ENCODE measurements at places on chromosomes 7 and 10. TPM values are rescaled to one million over a fixed set of nuclear protein-coding genes. Genes with fewer than 3 reads are reported as not detected.
A peak's percentile ranks its signal among the peaks of the same experiment; 100 is the strongest.

GRCh38 chr10:48701941-48702340 is 17.3 kb downstream of the WDFY4 start:
- DNase-seq: no peak

DNA sequence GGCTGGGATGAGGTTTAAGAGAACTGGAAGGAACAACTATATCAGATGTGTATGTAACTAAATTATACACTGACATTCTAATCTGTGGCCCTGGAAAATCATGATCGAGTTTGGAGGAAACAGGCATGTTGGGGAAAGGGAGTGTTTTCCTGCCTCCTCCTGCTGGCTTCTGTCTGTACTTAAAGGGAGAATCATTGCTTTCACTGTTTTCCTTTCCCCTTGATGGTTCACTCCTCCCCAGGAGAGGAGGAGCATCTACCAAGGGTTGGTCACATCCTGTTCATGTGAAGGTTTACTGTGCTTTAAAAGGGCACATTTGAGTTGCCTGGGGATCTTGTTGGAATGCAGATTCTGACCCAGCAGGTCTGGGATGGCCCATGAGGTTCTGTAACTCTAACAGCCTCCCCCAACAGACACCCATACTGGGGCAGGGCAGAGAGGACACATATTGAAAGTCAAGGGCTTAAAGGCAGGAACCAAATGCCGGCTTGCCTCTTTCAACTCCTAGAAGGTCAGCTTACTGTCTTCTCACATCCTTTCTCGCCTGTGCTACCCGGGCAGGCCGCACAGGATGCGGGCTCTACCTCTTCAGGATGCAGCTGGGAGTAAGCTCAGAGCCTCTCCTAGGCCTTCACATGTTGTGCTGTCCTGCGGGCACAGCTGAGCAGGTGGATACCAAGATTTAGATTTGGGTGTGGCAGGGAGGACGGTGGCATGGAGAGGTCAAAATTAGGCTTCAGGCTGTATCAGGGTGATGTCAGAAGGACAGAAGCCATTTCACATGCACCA is 694.8 kb downstream of the KCNMA1 start:
- no peak for DNase-seq

GRCh38 chr7:42925630-42926029 is 6.3 kb downstream of the PSMA2 start:
- no peak for DNase-seq

GRCh38 chr10:70232155-70232858 is 922 bp downstream of the PPA1 start:
- DNase-seq: peak; percentile 19

DNA sequence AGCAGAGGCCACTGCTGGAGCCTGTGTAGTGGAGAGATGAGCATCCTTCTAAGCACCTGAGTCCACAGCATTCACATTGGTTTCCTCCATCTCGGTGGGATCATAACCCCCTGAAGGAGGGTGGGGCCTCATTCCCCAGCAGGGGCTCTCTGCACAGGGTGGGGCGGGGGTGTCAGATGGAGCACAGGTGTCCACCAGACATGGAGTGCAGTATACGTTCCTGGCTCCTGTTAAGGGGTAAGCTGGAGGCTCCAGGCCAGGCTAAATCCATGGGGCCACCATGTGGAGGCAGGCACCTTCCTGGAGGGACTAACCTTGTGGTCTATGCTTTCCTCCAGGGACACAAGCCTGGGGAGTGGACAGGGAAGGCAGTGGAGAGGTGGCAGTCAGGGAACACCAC is 252.6 kb downstream of the GRID1 start:
- DNase-seq: no peak

GRCh38 chr7:127820732-127821085 is 168.7 kb downstream of the SND1 start:
- DNase-seq: no peak

DNA sequence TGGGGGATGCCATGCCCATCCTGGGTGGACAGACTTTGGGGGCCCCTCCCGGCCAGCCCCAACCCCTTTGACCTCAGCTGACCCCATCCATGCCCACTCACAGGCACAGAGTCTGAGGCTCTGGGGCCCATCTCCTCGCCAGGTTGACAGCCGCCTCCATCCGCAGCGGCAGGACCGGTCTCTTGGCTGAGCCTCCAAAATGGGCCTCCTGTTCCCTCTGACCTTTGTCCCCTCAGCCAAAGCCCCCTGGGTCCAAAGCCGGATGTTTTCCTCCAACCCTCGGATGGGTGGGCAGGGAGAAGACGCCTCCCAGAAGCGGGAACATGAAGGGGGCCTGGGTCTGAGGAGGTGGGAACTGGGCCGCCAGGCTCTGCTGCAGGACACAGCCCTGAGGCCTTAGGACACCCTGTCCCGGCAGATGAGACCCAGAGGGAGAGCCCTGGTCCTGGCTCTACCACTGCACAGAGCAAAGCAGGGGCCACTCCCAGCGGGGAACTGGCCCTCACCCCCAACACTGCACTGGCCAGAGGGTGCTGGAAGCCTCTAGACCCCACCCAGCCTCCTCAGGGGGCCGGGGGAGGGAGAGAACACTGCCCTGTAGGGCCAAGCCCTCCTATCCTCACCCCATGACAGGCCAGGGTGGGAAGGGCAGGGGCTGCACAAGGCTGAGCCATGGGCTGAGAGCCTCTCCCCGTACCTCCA is 12.6 kb downstream of the PDGFA start:
- no peak for DNase-seq

- DNase-seq: no peak
Observed at GRCh38 chr7:134446923-134447322, 12.0 kb downstream of the AKR1B1 start.

DNA sequence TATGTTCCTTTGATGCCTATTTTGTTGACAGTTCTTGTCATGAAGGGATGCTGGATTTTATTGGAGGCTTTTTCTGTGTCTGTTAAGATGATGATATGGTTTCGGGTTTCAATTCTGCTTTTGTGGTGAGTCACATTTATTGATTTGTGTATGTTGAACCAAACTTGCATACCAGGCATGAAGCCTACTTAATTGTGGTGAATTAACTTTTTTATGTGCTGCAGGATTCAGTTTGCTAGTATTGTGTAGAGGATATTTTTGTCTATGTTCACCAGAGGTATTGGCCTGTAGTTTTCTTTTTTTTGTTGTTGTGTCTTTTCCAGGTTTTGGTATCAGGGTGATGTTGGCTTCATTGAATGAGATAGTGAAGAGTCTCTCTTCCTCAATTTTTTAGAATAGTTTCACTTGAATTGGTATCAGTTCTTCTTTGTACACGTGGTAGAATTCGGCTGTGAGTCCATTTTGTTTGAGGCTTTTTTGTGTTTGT is 345.9 kb downstream of the KIF20B start:
- DNase-seq: no peak

GRCh38 chr10:51063659-51064535 is 10.4 kb upstream of the PRKG1 start:
- peak; percentile 3 for DNase-seq

DNA sequence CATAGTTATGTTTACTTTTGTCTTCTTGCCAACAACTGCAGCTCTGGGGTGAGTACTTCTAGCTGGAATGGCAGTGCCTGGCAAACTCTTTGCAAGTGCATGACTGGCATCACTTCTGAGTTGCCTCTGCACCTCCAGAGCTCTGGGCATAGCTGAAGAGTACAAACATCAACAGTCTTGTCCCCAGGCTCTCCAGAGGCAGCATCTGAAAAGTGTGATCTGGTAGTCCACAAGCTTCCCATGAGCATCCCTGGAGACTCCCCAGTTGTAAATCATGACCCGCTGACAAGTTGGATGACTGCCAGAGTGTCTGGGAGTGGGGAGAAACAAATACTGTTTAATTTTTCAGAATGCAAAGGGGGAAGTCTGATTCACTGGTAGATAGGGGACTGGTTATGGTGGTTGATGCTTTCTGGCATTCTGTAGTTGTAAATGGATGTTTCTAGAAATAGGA is 138.9 kb upstream of the CDK13 start:
- DNase-seq: no peak

- no peak for DNase-seq
Observed at GRCh38 chr10:17841050-17841449, 31.9 kb downstream of the MRC1 start.

GRCh38 chr10:89591796-89592271 is 53.2 kb downstream of the PANK1 start:
- no peak for DNase-seq

DNA sequence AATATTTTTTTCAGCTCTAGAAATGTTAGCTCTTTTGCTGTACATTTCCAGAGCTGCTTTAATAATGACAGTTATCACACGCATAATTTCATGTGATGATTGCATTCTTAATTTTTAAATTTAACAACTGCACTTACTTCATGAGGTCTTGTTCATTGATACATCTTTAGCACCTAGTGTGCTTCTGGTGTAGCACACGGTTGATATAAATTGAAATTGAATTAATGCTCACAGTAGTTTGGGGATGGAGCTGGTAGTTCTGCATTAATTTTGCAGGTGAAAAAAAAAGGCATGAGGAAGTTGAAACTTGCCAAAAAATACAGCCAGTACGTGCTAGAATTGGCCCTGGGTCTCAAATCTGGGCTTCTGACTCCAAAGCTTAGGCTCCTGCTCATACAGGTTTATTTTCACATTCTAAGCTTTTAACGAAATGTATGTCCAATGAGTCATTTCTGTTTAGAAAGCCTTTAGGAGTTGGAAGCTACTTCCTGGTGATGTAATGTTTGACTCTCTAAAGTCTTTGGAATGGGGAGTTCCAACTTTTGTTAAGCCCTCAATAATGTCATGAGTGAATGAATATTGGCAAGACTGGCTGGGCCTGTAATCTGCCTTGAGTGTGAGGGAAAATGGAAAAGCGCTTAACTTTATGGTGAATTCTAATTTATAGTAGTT is 62.5 kb downstream of the DAGLB start:
- no peak for DNase-seq

- no peak for DNase-seq
Observed at GRCh38 chr10:119296703-119297102, 89.3 kb downstream of the GRK5 start.

The TDRD1 gene
- polyA plus RNA-seq: not detected

The PLCE1 gene
- polyA plus RNA-seq: 0.03 TPM

The ABCC2 gene
- polyA plus RNA-seq: not detected

The FKBP14 gene
- polyA plus RNA-seq: 1.9 TPM

The ZNF138 gene
- polyA plus RNA-seq: 8.2 TPM

The FAM25A gene
- not detected for polyA plus RNA-seq
